ENCODE measurements at places on chromosomes 1 and 21.

GRCh38 chr1:203351037-203351625 is at the start of gene FMOD:
Gene FMOD (minus strand): TSS chr1:203351122. CDS start chr1:203348270, 2,852 bp downstream.
- no peak for DNase-seq

DNA sequence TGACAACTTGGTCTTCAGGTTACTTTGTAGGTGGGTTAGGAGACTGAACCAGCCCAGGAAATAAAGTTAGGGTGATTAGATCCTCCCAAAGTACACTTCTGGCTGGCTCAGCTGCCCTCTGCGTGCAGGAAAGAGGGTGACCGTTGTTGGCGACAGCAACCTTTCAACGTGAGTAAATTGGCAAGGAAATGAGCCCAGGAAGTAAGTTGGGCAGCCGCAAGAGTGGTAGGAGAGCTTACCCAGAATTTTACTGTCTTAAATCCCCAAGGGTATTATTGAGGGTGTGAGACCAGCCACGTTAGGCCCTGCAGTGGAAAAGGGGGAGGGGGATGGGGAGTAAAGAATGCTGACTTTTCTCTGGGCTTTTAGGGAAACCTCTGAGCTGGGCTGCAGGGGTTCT is 1.6 kb downstream of the TENT5C start:
- peak; percentile 20 for DNase-seq

- no peak for DNase-seq
These were observed 156.0 kb upstream of the RAB4A start for GRCh38 chr1:229114850-229115365.

DNA sequence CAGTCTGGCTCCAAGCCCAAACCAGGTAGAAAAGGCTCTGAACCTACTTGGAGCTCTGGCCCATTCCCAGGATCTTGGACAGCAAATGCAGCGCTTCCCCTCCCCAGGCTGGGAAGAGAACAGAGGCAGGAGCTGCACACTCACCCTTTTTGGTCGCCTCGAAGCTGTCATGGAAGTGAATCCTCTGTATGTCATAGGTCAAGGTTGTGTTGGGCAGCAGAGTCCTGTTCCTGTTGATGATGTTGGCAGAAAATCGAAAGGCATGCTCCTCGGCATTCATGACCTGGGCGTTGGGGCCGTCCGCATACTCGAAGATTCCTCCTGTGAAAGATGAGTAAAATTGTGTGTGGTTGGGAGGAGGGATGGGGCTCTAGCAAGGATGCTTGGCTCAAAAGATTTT is 143.5 kb downstream of the GRIK3 start:
- DNase-seq: no peak

GRCh38 chr1:60889709-60890108 is 192.7 kb upstream of the NFIA start:
- DNase-seq: no peak

- DNase-seq: no peak
These were observed 3.2 kb upstream of the CHAF1B start for GRCh38 chr21:36381841-36382589.

DNA sequence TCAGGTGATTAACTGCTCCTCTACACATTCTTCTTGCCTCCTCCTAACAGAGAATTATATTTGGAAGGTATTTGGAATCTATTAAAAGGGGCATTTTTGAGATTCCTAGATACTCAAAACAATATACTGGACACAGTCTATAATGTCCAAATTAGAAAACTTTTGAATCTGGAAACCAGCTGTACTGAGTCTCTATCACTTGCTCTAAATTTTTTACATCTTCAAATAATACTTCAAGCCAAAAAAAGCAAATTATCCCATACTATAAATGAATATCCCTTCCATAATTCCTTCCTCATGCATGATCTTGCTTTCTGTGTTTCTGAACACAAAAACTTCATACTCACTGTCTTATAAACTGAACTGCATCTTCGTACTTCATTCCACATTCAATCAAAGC is 28.5 kb downstream of the PTP4A2 start:
- no peak for DNase-seq

DNA sequence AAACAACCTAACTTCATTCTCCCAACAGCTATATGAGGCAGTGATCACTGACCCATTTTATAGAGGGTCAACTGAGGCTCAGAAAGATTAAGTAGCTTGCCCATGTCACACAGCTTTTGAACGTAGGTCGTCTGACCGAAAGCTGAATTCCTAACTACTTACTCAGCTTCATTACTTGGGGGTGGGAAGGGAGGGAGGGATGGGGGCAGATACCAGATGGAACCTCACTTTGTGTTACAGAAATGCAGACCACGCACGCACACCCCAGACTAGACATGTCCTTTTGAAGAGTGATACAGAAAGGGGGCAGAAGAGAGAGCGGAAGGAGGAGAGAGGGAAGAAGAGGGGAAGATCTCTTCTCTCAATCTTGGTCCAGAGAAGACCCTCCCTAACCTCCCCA is 2.3 kb downstream of the ADGRB2 start:
- no peak for DNase-seq

GRCh38 chr1:212553676-212554075 is 54.9 kb upstream of the ATF3 start:
- no peak for DNase-seq

DNA sequence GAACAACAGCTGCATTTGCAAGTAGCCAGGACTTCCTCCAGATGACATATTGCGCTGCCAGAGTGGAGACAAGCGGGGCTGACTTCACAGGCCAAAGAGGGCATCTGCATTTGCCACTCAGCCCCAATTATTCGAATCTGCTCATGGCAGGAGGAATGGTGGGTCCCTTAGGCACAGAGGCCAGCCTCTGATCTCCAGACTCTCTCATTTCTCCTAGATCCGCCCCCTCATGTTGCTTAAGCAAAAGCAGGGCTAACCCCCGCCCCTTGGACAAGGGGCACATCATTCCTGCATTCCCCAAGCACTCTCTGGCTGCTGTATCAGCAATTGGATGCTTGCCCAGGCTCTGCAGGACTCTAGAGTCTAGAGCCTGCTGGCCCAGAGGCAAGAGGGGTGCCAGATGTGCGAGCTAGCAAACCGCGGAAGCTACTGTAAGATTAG is 262.4 kb downstream of the ST6GALNAC3 start:
- DNase-seq: no peak

- DNase-seq: no peak
These were observed 103.0 kb downstream of the SMYD3 start for GRCh38 chr1:246404078-246404477.

- DNase-seq: no peak
These were observed 1.1 kb downstream of the IGSF8 start for GRCh38 chr1:160097151-160097910.

DNA sequence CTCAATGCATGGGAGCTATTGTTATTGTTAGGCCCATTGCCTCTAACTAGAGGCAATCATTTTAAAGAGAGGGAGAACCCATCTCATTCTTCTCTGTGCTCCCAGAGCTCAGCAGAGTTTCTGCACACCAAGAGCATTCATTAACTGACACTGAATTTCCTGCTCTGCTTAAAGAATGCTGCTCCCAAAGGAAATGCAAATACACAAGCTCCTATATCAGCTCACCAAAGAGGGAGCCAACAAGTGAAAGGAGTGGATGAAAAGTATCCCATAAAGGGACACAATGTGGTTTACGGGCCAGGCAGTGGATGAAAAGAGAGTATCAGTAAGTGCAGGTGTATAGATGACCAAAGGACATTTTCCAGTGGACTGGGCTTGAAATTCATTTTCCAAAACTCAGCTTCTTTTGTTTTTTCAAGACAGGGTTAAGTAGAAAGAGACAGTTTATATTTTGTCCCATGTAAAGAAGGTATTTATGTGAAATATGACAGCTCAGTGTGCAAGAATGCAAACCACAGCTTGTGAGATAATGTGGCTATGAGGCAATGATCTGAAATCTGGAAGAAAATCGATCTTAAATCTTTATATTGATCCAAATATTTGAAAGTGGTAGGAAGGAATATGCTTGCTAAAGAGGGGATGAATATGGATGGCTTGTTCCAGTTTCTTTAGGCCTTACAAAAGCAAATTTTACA is 207.7 kb upstream of the CAMK1G start:
- DNase-seq: no peak

DNA sequence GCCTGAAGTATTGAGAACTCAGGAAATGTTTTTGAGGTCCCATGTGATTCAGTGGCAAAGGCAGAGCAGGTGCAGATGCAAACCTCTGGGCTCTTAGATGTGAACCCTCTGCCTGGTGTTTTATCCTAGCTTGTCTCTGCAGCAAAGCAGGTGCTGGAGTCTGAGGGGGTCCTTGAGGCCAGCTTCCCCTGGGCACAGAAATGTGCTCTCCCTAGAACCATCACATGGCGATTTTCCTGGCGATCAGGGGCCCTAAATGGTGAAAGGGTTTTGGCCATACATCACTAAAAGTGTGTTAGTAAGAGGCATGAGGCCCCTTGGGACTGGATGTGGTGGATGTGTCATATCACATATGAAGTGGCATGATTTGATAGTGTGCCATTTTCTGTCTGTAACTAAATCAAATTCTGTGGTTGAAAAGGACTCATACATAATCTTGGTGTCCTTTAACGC is 144.8 kb downstream of the ST6GALNAC3 start:
- DNase-seq: no peak

GRCh38 chr1:168520832-168521231 is 23.0 kb downstream of the XCL2 start:
- no peak for DNase-seq

DNA sequence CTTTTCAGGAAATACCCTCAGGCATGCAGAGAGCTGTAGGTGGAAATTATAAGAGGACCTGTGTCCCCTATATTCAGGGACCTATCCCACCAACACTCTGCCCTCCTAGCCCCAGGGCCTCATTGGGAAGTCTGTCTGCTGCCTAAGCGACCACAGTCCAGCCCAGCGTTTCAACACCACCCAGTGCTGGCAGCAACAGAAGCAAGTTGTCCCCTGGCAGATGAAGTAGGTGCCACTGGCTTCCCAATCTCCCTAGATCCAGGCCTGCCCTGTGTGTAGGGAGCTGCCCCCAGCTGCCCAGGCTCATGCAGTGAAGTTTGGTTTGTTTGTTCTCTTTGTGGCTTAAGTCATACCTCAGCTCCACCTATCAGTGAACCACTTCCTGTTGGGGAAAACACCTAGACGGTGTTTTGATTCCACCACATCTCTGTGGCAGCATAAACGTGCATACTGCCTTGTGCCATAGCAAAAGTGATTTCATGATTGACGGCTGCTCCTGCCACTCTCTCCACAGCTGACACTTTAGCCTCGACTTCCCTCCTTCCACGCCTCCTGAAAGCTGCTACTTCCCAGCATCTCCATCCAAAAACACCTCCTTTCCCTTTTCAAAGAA is 8.1 kb upstream of the LEFTY1 start:
- DNase-seq: peak; percentile 42

GRCh38 chr1:201533836-201534235 is 5.1 kb upstream of the NAV1 start:
- DNase-seq: no peak

GRCh38 chr1:12179111-12179519 is 12.3 kb downstream of the TNFRSF1B start:
- DNase-seq: peak; percentile 73

- DNase-seq: no peak
These were observed at the start of gene IL19 for GRCh38 chr1:206770531-206771337. Gene IL19 (plus strand): TSS chr1:206770773. CDS start chr1:206836663, 65,890 bp downstream.

- no peak for DNase-seq
These were observed 210.7 kb upstream of the TMPRSS15 start for GRCh38 chr21:18614303-18614702.

DNA sequence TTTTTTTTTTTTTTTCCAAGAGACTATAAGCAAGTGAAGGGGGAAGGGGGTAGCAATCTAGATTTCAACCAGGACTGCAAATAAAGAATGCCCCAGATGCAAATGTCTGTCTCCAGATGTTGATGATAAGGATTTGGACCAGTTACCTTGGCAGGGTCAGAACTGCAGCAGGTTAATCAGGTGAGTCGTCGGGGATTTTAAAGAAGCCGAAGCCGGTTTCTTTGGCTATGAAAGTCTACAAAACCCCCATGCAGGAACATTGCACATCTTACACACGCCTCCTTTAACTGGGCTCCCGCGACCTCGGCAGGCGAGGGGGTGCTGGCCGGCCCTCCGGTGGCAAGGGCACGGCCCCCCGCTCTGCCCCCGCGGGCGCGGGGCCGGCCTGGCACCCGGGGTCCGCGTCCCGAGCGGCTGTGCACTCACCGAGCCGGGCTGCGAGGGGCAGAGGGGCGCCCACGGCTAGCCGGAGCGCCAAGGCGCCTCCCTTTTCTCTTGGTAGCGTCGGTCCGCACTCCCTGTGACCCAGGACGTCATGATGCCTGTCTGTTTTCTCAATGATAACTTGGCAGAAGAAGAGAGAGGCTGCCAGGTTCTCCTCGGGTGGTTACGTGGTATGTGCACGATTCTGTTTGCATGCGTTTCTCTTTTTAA is 366.3 kb upstream of the ESRRG start:
- no peak for DNase-seq

- no peak for DNase-seq
These were observed 213.5 kb downstream of the SMYD3 start for GRCh38 chr1:246293366-246294121.

DNA sequence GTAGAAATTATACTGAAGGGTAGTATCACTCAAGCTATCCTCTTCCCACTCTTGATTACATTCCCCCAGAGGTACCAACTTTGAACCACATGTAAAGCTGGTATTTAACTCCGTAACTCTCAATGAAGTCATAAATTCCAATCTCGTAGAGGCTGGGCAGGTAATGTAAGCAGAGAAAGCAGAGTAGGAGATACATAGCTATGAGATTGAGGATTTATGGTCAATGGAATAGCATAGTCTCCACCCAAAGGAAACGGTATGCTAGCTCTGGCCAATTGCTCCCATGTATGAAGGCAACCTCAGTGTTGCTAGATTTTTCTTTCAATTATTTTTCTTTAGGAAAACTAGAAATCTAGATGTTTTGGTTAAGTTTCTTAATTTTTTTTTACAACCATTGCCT is 163.1 kb upstream of the NRIP1 start:
- DNase-seq: no peak

- DNase-seq: no peak
These were observed 24.6 kb downstream of the OPTC start for GRCh38 chr1:203518541-203518940.

DNA sequence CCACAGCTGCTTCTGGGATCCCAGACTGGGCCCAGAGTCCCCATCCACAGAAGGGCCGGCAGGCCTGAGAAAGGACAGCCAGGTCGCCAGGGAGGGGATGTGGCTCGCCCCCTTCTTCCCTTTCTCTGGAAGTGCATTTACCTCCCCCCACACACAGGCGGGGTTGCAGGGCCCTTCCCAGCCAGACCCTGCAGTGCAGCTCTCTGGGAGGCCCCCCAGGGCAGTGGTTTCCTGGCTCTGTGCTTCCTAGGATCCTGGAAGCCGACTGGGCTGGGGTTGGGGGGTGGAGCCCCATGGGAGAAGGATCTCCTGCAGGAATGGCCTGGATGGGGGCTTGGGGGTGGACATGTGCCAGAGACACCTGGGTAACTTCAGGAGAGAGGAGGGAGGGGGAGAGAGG is 4.2 kb upstream of the COL6A1 start:
- DNase-seq: no peak

GRCh38 chr1:15155888-15156741 is 2.6 kb downstream of the TMEM51 start:
- DNase-seq: no peak

GRCh38 chr1:31159869-31160611 is 79.6 kb downstream of the NKAIN1 start:
- no peak for DNase-seq

GRCh38 chr1:33460144-33460543 is 12.3 kb upstream of the ZSCAN20 start:
- DNase-seq: no peak

Data from stimulated activated CD8-positive, alpha-beta memory T cell treated with anti-CD3 and anti-CD28 coated beads, Interleukin-2, amount 100 ng/mL, for 1 hour (primary cell).